HEK293T (cell line): ENCODE measurements at places on chromosomes 4 and X.

- DNase-seq = peak; percentile 54
Observed at GRCh38 chrX:155148724-155149537, 67.3 kb upstream of the VBP1 start.

GRCh38 chr4:121614101-121614500, 82.7 kb downstream of the ANXA5 start:
- no peak for DNase-seq

DNA sequence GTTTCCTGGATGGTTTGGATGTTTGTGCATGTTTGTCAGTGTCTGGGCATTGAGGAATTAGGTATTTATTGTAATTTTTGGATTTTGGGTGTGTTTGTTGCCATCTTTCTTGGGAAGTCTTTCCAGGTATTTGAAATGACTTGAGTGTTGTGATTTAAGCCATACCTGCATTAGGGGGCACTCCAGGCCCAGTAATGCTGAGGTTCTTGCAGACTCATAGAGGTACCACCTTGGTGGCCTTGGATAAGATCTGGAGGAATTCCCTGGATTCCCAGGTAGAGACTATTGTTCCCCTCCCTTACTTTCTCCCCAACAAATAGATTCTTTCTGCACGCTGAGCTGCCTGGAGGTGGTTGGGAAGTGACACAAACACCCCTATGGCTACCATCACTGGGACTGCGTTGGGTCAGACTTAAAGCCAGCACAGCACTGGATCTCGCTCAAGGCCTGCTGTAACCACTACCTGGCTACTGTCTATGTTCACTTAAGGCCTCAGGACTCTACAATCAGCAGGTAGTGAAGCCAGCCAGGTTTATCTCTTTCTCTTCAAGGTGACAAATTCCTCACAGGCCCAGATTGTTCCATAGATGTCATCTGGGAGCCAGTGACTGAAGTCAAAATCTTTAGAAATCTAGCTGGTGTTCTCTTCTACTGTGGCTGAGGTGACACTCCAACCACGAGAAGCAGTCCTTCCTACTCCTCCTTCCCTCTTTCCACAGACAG, 643.6 kb downstream of the PDHA2 start:
- no peak for DNase-seq

DNA sequence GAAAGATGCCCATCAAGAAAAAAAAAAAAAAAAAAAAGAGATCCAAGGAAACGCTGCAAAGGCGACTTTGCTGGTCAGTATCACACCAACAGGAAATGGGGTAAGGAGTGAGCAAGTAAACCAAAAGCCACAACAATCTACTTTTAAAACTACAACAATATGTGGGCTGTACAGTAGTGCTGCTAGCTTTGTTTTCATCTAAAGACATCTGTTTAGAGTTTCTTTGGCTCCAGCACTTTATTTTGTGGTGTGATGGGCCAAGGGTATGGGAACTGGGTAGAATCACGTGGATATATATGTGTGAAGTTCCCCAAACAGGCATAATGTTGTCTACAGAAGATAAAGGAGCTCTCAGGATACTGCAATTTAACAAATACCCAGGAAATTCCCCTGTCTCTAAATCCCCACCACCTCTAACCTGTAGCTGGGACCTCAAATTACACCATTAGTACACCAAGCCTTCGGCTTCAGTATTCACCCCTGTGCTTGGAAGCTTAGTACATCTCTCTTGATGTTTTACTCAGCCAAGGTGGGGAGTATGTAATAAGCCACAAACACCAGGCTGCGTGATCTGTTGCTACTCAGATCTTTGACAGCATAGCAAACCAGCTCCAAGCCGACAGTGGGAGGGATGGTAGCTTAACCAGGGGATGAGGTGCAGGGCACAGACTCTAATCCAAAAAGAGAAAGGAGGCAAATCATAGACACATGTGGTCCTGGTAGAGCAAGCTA, 207.9 kb downstream of the HS6ST2 start:
- no peak for DNase-seq

- peak; percentile 65 for DNase-seq
Observed at GRCh38 chr4:70505151-70505748, 13.1 kb upstream of the AMTN start.

- DNase-seq = no peak
Observed at GRCh38 chr4:148300877-148301276, 141.3 kb downstream of the NR3C2 start.

- DNase-seq = no peak
Observed at GRCh38 chr4:26346203-26346620, 25.4 kb downstream of the RBPJ start.
